ENCODE measurements at places on chromosomes 16 and 17.

DNA sequence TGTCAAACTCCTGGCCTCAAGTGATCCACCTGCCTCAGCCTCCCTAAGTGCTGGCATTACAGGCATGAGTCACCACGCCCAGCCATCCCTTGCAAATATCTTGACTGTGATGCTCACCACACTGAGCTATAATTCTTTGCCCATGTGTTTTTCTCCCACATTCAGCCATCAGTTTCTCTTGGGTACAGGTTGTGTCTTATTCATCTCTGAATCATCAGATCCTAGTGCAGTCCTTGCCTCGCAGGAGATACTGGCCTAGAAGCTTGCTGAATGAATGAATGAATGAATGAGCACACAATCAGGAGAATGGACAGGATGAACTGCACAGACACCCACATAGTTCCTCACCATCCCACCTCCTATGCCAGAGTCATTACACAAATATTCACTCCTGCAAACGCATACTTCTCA, 24.4 kb upstream of the ETV4 start:
- no peak for DNase-seq

DNA sequence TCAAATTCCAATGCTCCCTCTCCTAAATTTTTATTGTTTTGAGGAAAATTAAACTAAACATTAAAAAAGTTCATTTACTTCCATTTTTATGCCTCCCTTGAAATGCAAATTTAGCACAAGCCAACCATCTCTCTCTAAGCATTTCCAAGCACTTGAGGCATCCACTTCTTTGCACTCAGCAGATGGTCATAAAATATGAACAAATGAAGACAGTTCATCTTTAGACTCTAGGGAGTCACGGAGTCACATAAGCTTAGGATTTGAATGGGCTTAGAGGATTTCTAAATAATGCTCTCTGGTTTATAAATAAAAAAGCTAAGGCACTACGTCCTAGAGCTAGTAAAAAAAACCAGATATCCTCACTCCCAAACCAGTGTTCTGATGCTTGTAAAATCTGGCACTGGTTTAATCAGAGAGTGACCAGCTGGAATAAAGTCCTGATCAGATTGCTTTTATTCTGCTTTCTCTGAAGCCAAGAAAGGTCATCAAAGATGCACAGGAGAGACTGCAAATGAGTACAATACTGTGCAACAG, 204.2 kb downstream of the CA10 start:
- DNase-seq, result no peak

GRCh38 chr16:54030451-54030850, 256.1 kb downstream of the IRX3 start:
- DNase-seq, result no peak

GRCh38 chr17:47714773-47715396, 18.2 kb upstream of the TBX21 start:
- DNase-seq, result no peak

DNA sequence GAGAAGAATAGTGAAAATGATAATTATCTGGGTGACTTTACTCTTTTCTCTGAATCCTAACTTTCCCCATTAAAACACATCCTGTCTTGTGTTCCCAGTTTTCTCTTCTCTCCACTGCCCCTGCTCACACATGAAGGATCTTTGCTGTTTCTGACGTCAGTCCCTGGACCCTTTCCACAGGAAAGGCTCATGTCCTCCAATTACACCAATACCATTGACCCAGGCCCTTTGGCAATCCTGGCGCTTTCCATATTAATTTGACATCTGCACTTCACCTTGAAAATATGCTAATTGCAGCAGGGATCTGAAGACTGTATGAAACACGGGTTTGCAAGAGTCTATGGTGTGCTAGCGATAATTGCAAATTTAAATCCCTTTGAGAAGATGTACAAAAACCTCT, 170.2 kb upstream of the GOT2 start:
- DNase-seq, result no peak

DNA sequence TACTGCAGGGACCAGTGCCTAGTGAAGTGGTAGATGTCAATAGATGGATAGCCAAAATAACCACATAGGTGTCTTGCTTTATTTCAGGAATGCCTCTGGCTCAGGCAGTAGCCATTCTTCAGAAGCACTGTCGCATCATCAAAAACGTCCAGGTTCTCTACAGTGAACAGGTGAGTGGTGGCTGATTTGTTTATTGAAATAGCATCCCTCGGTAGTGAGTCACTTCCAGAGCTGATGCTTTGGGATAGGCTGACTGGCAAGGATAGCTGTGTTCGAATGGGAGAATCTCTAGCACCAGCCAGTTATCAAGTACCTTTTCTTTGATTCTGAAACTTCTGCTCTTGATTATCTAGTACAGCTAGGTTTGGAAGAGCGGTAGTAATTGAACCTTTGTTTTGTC, 10.3 kb downstream of the PHAF1 start:
- no peak for DNase-seq

- no peak for DNase-seq
These were observed 21.2 kb downstream of the MEAK7 start for GRCh38 chr16:84482951-84483881.

- no peak for DNase-seq
These were observed 19.4 kb downstream of the GGA3 start for GRCh38 chr17:75241996-75242460.

- no peak for DNase-seq
These were observed 34.4 kb downstream of the WWP2 start for GRCh38 chr16:69796285-69797118.

DNA sequence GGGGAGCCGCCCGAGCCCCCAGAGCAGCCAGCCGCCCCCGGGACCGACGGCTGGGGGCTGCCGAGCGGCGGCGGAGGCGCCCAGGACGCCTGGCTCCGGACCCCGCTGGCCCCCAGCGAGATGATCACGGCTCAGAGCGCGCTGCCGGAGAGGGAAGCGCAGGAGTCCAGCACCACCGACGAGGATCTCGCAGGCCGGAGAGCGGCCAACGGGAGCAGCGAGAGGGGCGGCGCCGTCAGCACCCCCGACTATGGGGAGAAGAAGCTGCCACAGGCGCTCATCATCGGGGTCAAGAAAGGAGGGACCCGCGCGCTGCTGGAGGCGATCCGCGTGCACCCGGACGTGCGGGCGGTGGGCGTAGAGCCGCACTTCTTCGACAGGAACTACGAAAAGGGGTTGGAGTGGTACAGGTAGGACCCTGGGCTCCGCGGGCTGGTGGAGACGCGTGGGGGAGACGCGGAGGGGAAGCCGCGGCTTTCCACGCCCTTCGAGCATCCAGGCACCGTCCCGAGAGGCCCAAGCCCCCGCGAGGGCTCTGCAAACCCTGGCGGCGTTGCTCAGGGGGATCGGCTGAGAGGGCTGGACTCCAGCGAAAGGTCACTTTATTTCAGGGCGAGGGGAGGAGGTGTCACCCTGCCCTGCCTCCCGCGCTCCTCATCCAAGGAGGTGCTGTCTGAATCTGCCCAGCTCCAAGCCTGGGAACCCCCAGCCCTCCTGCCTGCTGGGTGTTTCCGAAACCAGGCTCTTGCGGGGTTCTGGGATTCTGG, 1.2 kb downstream of the HS3ST4 start:
- no peak for DNase-seq

DNA sequence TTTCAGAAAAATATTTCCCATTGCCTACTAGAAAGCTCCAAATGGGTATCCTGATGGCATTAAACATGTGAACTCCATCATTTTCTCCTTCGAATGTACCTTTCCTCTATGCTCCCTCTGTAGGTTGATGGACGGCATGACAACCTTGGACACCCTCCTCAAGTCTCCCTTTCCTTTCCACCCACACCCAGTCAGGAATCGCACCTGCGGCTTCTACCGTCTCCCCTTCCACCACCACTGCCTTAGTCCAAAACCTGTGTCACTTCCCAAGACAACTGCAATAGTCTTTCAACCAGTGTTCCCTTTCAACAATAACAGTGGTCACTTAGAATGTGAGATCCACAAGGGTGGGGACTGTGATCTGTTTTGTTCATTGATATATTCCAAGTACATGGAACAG, 233.1 kb upstream of the AXIN2 start:
- DNase-seq, result no peak

DNA sequence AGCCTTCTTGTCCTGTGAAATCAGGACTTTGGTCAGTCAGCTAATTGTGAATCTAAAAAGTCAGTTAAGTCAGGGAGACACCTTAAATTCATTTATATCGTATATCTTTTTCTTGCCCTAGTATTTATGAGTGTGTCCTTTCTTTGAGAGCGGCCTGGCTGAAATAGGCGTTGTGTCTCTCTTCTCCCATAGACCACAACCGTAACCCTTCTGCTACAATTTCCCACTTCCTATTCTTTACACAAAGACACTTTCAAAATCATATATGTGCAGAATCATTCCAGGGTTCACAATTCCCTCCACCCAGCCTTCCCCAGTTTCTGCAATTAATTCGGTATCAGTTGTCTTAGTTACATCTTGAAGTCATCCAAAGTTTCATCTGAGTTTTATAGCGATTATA, 14.0 kb upstream of the COTL1 start:
- DNase-seq, result no peak

- DNase-seq, result no peak
These were observed 96.4 kb upstream of the SHISA6 start for GRCh38 chr17:11144358-11145233.

GRCh38 chr17:79907850-79908249, 68.6 kb upstream of the CBX4 start:
- DNase-seq, result no peak

DNA sequence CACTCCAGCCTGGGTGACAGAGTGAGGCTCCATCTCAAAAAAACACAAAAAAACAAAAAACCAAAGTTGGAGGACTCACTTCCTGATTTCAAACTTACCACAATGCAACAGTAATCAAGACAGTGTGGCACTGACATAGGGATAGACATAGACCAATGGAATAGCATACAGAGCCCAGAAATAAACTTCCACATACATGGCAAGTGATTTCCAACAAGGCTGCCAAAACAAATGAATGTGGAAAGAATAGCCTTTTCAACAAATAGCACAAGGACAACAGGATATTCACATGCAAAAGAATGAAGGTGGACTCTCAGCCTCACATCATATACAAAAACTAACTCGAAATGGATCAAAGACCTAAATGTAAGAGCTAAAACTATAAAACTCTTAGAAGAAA, 36.8 kb upstream of the RASD1 start:
- DNase-seq, result no peak

GRCh38 chr16:14502932-14503741, 126.9 kb downstream of the PARN start:
- no peak for DNase-seq

DNA sequence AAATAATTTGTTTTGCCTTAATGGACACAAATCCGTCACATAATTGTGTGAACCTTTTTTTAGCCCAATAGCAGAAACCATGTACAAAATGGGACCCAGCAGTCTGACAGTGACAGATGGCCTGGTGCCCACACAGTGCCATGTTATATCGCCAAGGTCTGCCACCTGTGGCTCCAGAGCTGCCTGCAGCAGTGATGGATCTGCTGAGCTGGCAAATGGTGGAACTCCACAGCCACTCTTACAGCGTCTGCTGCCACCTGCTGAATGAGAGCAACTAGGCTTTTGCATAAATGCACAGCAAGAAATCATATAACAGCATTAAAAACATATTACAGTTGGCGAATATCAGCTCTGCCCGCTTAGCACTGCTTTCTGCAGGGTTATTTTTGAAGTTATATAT, 59.4 kb downstream of the NUP93 start:
- no peak for DNase-seq

GRCh38 chr17:73770115-73770848, 126.0 kb upstream of the SDK2 start:
- no peak for DNase-seq

- no peak for DNase-seq
These were observed 208.4 kb downstream of the IRF8 start for GRCh38 chr16:86107215-86107825.

GRCh38 chr16:5036228-5037156, 2.8 kb upstream of the NAGPA start:
- DNase-seq, result no peak

- DNase-seq, result no peak
These were observed 13.9 kb downstream of the MYL4 start for GRCh38 chr17:47223007-47223406.

DNA sequence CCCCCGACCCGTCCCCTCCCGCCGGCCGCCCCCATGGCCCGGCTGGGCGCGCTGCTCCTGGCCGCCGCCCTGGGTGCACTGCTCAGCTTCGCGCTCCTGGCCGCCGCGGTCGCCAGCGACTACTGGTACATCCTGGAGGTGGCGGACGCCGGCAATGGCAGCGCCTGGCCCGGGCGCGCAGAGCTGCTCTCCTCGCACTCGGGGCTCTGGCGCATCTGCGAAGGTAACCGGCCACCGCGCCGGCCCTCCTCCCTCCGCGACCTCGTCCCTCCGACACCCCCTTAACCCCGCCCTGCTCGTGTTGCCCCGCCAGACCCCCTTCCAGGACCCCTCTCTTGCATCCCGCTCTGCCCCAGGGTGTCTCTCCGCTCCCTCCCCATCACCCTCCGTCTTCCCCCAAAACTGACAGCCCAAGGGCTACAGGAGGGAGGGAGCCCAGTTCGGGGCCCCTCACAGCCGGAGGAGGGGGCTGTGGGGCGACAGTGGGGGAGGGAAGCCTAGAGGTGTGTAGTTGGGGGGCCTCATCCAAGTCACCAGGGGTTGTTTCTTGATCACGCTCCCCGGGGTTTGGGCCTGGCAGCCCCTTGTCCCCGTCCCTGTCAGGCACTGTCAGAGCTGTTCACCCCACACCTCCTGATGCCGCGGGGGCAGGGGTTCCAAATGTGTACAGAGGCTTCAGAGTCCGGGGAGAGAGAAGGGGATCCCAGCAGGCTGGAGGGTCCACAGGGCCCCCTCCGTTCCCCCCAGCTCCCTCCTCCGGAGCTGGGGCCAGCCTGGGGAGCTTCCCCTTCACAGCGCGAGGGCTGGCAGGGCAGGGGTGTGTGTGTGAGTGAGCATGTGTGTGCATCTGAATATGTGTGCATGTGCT, 794 bp downstream of the TMEM235 start:
- DNase-seq, result no peak

DNA sequence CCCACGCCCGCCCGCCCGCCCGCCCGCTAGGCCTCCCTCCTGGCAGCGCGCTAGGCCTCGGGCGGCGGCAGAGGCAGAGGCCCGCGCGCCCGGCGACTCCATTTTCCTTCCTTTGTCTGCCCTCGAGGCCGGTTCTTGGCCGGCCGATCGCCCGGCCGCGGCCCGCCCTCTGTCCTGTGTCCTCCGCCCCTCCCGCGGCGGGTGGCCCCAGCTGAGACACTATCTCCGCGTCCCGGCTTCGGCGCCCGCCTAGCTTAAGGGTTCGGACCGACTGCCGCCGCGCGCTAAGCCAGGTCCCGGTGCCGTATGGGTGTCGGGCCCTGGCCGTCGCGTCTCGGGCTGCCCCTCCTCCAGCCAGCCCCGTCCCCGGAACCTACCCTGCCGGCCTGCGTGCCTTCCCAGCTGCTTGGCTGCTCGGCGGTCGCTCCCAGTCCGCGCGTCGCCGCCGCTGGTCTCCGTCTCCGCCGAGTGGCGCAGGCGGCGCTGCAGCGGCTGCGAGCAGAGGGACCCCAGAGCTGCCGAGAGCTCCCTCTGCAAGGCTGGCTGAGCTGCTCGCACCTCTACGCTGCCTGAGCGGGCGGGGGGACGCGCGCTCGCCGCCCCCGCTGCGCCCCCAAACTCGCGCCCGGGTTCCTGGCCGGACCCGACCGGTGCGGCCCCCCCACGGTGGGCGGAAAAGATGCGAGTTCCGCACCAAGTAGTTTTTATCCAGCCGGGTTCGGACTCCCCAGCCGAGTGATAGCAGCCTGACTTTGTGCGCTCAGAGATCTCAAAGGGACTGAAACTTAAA, 787 bp downstream of the CTCF start:
- peak; percentile 24 for DNase-seq

GRCh38 chr17:59903455-59903854, 10.5 kb downstream of the RPS6KB1 start:
- DNase-seq, result no peak
